ENCODE measurements at places on chromosomes 13 and 19.

DNA sequence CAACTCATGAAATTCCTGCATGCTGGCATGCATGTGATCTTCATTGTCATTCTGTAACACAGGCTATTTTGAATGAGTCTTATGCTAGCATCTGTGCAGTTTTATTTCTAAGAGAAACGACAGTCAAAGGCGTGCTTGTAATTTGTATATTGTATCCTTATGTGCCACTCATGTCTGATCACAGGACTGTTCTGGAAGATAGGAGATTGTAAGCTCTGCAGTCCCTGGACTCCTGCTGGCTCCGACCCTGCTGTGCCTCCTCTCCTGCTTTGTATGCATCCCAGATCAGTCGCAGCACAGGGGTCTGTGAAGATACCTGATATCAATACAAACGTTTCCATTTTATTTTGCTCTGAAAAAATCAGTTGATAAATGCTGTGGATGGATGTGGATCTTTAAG lies 653.1 kb downstream of the LIG4 start:
- no peak for DNase-seq

- peak; percentile 57 for DNase-seq
Observed at GRCh38 chr19:46489445-46490272, 6.0 kb downstream of the PNMA8B start.

GRCh38 chr19:28066988-28067387 lies 1146.0 kb downstream of the UQCRFS1 start:
- no peak for DNase-seq

DNA sequence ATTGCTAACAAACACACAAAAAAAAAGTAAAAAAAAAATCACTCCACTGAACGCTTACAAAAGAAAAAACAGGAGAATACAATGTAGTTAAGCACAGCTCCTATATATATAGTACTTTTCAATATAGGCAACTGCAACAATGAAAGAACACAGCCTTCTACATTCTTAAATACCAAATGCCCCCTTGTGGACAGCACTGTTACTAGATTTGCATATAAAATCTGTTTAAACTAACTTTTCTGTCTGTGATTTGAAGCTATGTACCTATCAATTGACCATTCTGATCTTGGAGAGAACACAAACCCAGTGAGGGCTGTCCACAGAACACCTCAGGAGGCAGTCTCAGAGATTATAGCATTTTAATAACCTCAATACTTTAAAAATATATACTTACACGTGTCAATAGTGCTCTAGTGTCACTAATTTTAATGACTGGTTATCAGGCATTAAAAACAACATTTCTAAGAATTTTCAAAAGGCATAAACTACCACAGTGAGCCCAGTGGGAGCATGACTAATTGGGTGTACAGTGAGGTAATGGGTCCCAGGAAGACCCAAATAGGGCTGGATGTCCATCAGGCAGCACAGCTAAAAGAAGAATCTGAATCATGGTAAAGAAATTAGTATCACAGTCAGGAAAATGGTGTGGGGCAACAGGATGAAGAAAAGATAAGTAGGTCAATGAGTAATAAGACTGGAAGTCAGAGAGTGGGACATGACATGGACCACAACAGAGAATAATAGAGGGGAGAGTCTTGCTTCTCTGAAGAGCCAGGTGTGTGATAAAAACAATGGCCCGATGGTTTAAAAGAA lies 22.2 kb downstream of the CCDC169 start:
- DNase-seq: peak; percentile 51

GRCh38 chr13:66915596-66916185 lies 314.4 kb downstream of the PCDH9 start:
- peak; percentile 12 for DNase-seq

DNA sequence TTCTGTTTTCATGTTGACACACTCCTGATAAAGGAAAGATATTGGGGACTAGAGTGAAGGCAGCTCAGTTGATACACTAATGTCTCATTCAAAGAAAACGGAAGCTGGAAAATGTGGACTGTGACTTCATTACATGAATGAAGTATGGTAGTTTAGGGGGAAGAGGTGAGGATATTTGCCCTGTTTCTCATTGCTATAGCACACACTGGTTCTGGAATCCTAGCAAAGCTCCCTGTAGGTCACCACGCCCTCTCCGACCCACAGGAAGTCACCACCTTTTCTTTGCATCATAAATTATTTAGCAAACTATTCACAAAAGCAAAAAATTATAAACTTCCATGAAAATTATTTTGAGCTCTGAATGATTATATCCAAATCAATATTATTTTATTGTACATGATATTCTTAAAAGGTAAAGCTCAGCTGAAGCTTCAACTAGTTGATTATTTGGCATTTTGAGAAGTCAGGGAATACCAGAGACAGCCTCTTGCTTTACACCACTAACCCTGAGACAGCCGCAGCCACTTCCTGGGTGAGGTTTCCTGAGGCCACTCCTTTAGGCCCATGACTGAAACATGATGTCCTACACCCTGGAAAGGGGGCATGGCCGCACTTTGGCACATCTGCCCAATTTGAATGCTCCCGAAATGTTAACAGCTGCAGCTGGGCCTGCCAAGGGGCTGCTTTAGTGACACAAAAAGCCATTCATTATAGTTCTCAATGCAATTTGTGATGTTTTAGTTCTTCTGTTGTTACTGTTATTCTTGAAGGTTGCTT lies 50.0 kb upstream of the WDFY2 start:
- DNase-seq: no peak

GRCh38 chr19:4372165-4373012 lies 28.0 kb downstream of the SH3GL1 start:
- no peak for DNase-seq

GRCh38 chr19:46574533-46574932 lies 26.6 kb upstream of the CALM3 start:
- no peak for DNase-seq

GRCh38 chr13:97019236-97019635 lies 25.0 kb upstream of the OXGR1 start:
- DNase-seq: no peak

GRCh38 chr13:111639196-111639705 lies 318.8 kb downstream of the TEX29 start:
- no peak for DNase-seq

GRCh38 chr13:67791047-67791446 lies 560.9 kb upstream of the PCDH9 start:
- no peak for DNase-seq

DNA sequence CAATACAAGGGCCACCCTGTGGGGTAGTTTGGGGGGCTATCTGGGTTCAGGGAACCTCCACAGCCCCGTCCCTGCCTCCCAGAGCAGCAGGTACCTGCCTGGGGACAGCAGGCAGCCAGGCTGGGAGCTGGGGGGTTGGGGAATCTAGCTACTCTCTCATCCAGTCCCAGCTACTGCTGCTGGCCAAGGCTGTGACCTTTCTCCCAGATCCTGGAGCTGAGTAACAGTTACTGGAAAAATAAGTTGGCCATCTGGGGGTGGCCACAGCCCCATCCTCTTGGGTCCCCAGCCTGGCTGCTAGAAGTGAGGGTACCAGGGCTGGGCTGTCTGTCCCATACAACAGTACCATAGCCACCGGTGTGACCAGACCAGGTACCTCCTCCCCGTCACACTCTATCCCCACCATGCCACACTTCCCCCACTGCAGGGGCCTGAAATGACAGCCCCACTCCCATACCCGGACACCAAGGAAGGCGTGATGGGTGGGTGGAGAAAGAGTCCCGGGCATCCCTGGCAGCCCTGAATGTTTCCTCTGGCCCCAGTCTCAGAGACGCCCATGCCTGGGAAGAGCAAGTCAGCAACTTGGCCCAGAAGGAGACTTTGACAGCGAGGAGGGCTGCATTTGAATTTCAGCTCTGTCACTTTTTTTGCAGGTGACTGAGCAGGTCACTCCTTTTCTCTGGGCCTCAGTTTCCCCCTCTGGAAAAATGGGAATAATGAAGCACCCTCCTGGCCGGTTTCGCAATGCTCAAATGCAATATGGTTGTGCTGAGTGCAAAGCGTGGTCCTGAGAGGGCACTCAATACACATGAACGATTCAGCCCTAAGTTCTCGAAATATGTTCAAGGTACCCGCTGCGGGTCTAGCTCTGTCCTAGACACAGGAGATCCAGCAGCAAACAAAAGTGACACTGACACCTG lies 30.7 kb upstream of the NFIC start:
- peak; percentile 50 for DNase-seq

GRCh38 chr19:38852231-38853044 lies 2.7 kb upstream of the HNRNPL start:
- DNase-seq: peak; percentile 81

- DNase-seq: no peak
Observed at GRCh38 chr19:40192758-40193586, 1.7 kb downstream of the MAP3K10 start.

- peak; percentile 82 for DNase-seq
Observed at GRCh38 chr13:46551410-46552302, 1.3 kb upstream of the LRCH1 start.

- no peak for DNase-seq
Observed at GRCh38 chr13:103140001-103140671, 73.9 kb upstream of the SLC10A2 start.

GRCh38 chr13:78909276-78909675 lies 250.3 kb upstream of the OBI1 start:
- no peak for DNase-seq

- DNase-seq: no peak
Observed at GRCh38 chr19:5052515-5052914, 83.6 kb downstream of the KDM4B start.

GRCh38 chr19:31339411-31339810 lies 9.8 kb downstream of the TSHZ3 start:
- no peak for DNase-seq

GRCh38 chr13:76929851-76930374 lies 18.4 kb upstream of the ACOD1 start:
- no peak for DNase-seq

DNA sequence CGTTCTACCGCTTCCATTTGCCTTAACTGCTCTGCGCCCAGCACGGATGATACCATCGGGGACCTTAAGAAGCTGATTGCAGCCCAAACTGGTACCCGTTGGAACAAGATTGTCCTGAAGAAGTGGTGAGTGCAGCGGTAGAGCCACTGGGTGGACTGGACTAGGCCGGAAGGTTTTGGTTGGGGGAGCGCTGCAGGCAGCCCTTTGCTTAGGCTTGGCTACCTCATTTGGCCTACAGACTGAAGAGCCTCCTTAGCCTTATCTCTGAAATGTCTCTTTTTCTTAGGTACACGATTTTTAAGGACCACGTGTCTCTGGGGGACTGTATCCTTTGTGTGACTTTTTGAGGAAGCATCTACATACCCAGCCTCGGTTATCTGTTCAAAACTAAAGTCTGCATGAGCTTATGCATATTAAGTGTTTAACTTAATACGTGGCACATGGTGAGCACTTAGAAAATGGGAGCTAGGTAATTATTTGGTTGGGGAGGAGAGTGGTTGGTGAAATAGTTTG lies 889 bp downstream of the UBL5 start:
- DNase-seq: no peak

GRCh38 chr19:19459707-19460251 lies 54.3 kb downstream of the GATAD2A start:
- peak; percentile 84 for DNase-seq

GRCh38 chr19:40576151-40576584 lies 505 bp upstream of the SHKBP1 start:
- no peak for DNase-seq

- DNase-seq: no peak
Observed at GRCh38 chr13:113468472-113469201, 15.3 kb upstream of the ADPRHL1 start.

GRCh38 chr13:77477299-77477848 lies 58.1 kb upstream of the SCEL start:
- no peak for DNase-seq

DNA sequence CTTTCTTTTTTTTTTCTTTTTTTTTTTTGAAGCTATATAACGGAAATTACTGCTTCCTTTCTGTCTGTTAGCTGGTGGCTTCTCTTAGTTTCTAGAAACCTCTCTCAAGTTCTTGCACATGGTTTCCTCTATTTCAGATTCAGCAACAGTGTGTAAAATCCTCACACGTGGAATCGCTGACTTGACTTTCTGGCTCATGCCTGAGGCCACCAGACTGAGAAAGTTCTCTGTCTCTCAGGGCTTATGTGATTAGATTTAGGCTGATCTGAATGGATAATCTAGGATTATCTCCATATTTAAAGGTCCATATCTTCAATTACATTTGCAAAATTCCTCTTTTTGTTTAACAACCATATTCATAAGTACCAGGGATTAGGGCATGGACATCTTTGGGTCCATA lies 856.3 kb upstream of the SLITRK6 start:
- no peak for DNase-seq

- no peak for DNase-seq
Observed at GRCh38 chr19:45262570-45262969, 11.5 kb downstream of the MARK4 start.

GRCh38 chr19:2495130-2495641 lies 19.3 kb downstream of the GADD45B start:
- peak; percentile 61 for DNase-seq

- peak; percentile 5 for DNase-seq
Observed at GRCh38 chr13:112346173-112346898, 29.8 kb upstream of the SPACA7 start.

DNA sequence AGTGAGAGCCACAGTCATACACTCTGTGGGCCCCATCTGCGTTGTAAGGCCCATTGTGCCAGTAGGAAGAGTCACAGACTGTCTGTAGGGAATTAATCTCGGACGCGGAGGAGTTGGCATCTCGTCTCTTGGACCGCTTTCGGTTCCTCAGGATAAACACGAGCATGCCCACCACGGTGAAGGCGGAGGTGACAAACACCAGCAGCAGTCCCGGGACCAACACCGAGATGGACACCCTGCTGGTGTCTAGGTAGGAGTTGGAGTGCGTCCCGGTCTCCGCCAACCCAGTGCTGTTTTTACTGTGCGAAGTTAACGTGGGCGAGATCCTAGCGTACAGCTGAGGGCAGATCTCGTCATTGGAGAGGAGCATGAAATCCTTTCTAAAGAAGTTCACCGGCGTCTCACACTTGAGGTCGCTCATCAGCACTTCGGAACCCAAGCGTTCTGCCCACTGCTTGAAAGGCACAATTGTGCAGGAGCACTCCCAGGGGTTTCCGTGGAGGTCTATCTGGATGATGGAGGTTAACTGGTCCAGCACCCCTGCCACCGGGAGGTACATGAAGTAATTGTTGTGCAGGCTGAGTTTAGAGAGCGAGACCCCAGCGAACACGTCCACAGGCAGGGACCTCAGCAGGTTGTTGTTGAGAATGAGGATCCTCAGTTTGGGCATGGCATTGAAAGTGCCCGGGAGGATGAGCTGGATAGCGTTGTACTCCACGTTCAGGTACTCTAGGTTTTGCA lies 2.7 kb downstream of the SLITRK1 start:
- DNase-seq: peak; percentile 55

DNA sequence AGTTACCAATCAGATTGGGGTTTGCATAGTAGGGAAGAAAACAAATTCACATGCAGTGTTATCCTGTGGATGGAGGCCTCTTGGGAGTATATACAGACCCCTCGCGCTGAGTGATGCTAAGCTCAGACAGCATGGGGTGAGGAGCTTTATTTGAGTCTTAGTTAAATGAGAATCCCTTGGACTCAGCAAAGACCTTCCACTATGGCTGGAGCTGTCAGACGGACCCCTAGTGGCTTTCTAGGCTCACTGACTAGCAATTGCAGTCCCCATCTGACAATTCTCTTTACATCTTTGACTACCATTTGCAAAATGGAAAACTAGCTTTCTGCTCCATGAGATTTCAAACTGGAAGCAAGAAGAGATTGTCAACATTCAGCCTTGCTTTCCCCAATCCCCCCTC lies 90.4 kb downstream of the STOML3 start:
- DNase-seq: no peak

GRCh38 chr13:83508771-83509301 lies 373.4 kb downstream of the SLITRK1 start:
- DNase-seq: no peak
